ENCODE measurements at places on chromosomes 4 and X.

DNA sequence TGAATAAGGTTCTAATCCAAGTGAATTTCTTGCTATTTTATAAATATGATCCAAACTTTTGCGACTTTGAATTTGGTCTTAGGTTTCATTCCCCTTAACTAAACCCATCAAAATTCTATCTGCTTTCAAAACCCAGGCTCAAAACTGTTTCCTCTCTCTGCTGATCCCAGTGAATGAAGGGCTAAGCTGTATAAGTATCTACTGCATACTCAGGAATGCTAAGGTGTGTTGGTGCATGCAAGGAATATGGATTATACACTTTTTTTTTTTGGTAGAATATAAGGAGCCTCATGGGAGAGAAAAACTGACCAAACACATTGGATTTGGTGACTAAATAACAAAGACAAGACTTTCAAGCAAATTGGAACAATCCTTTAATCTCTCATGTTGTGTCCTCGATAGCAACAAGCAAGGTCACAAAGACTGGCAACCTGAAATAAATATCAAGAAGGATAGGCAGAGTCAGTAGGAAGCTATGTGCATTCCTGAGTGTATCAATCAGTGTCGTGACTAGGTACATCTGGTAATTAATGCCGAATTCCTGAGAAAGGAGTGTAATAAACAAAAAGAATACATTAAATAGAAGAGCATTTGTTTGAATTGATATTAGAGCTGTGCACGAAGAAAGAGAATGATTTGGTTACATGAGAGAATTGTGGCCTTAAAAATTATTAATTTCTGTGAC lies 74.3 kb upstream of the KCTD8 start:
- no peak for DNase-seq

DNA sequence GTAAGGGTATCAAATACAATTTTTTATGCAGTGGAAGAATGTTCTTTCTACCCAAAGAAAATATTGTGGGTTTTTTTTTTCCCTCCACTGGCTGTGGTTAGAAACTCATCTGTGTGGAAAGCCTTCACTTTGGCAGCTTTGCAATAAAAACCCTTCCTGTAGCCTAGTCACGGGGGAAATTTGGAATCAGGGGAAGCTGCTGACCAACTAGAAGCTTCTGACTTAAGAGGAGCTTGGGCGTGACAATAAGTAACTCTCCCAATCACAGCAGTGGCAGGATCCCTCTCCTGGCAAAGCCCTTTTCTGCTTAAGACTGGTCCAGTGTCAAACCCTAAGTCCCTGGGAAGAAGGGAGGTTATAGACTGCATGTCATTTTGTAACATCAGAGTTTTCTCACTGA lies 87.9 kb downstream of the LRRC66 start:
- no peak for DNase-seq

- DNase-seq = no peak
Observed at GRCh38 chrX:131827935-131828334, 195.2 kb upstream of the STK26 start.

DNA sequence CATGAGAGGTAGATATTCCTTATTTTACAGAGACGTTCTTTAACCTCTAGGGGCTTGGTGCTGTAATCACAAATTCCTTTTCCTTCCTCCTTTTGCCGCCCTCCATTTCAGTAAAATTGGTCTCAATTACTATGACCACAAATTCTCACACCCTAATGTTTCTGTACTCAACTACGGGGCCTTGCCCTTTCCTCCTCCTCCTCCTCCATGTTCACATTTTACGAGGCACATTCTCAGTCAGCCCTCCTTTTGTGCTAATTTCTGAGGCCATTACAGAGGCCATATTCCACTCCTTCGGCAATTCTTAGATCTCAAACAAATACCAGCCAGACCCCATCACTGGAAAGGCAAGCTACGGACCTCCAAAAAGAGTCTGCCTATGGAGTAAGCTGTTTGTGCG lies 92.1 kb downstream of the SH3KBP1 start:
- no peak for DNase-seq

- DNase-seq = no peak
Observed at GRCh38 chrX:140360284-140360683, 144.6 kb downstream of the SOX3 start.

GRCh38 chr4:10179957-10180602 lies 63.5 kb upstream of the WDR1 start:
- DNase-seq = no peak

DNA sequence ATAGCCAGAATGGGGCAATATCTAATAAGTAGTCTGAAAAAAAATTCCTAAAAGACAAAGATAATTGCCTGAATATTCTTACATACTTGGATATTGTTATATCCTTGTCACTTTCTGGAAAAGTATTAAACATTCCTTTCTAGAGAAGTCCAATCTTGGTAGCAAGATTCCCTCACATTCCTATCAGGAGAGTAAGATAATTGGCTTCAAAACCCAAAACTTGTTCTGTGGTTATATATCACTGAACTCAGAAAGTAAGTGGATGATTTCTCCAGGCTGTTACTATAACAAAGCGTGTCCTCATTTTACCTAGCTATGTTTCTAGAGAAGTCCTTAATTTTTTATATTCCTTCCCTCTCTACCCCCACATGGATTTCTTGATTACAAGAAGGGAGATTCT lies 46.0 kb upstream of the TEX13A start:
- no peak for DNase-seq

- DNase-seq = no peak
Observed at GRCh38 chr4:10019521-10020051, 1.7 kb downstream of the SLC2A9 start.

GRCh38 chr4:2950221-2950989 lies 12.8 kb downstream of the NOP14 start:
- DNase-seq = no peak

GRCh38 chrX:15750611-15751154 lies 12.6 kb downstream of the CA5B start:
- DNase-seq = no peak

DNA sequence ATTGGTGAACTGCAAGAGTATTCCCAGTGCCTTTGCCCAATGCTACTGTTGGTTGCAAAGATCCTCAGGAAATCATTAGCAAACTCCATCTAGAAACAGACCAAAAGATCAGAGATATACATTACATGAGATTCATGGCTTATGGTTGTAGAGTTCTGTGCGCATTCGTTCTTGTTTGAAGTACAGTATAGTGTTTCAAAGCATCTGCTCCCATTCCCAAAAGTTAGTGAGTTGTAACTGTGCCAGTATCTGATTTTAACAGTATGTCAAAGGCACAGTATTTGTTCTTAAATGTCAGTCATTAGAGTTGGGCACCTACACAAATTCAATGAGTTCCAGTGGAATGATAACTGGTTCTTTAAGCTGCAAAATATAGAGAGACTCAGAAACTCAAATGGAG lies 314.7 kb upstream of the ATOH1 start:
- no peak for DNase-seq

GRCh38 chrX:21730026-21730425 lies 27.9 kb downstream of the SMPX start:
- no peak for DNase-seq

DNA sequence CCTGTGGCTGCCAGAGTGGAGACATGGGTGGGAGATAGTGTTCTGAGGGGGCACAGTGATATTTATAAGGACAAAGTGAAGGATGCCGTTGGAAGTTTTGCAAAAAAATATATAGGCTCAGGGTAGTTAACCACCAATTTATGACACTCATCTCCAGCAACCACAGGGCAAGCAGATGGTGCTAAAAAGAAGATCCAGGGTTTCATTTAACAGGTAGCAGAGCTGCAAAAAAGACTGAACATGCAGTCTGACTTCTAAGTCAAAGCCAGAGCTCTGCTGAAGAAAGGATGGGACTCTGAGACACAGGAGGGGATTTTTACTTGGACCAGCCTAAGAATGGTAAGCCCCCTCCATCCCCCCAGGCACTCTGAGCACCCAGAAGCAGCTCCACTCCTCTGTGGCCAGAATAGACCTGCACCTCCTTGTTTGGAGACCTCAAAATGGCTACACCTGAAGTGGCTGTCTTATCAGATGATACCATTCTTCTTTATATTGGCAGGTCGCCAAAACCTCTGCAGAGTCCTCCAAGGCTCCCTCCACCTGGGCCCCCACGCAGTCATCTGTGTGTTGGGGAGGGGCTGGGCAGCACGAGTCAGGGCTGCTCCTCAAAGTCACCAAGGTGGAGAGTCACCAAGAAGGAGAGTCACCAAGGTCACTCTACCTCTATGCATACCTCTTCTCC lies 161.4 kb upstream of the FAM9B start:
- no peak for DNase-seq

DNA sequence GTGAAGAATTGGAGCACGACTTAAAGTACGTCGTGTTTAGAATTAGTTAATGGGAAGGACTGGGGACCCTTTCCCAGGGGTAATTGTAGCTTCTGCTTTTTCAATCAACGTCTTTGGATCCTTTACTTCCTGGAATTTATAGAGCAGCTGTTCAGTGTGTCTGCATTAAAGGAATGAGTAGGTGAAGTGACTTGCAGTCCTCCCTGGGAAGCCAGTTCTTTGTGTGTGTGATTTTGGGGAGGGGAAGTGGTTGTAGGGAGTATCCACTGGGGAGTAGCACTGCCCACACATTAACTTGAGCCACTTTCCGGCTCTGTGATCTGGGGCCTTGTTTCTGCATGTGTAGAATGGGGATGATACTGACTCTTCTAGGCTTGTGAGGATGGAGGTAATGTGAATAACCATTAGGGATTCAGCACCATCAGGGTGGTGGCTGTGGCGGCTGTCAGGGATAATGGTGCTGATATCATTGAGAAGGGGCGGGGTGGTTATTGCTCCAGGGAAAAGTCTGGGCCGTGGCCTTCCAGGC lies 54.7 kb downstream of the TMEM131L start:
- no peak for DNase-seq

GRCh38 chr4:183229397-183229796 lies 90.7 kb downstream of the CLDN22 start:
- DNase-seq = no peak

DNA sequence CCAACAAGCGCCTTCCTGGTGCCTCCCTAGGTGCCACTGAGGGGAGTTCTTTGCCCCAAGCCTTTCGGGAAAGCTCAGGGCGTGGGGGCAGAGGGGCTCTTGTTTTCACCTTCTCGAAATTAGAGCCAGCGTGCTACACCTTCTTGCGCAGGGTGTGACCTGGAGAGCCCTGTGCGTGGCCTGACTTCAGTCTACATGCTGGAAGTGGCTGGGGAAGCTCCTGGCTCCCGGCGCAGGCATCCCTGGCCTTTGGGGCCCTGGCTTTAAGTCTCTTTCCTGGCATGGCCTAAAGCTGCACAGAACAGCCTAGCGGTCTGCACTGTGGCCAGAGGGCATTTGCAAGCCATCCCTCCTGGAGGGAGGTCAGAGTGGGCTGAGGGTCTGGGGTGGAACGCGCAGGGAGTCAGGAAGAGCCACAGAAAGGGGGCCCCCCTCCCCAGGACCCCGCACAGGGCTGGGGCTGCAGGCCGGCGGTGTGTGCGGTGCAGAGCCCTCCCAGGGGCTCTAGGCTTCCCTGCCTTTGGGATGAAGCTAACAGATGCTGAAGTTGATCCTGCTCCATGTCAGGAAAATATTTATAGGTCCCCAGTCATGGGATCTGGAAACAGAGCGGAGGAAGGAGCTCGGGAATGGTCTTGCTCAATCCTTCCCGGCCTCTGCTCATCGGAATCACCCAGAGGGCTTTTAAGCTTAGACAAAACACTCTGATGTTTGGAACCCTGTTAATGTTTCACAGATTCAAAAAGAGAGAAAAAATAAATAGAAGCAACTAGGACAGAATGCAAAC lies 781 bp upstream of the SPON2 start:
- no peak for DNase-seq

DNA sequence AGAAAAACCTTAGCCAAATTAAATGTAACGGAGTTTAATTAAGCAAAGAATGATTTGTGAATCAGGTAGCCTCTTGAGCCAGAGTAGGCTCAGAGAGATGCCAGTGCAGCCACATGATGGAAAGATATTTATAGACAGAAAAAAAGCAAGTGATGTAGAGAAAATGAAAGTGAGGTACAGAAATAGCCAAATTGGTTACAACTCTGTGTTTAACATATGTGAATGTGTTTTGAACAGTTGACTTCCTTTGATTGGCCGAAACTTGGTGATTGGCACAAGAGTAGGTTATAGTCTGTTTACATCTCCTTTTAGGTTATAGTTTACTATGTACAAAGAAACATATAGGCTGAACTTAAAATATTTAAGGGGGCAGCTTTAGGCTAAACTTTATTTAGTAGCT lies 459.9 kb upstream of the BOD1L1 start:
- no peak for DNase-seq

- DNase-seq = no peak
Observed at GRCh38 chrX:105882581-105883275, 60.4 kb downstream of the NRK start.

DNA sequence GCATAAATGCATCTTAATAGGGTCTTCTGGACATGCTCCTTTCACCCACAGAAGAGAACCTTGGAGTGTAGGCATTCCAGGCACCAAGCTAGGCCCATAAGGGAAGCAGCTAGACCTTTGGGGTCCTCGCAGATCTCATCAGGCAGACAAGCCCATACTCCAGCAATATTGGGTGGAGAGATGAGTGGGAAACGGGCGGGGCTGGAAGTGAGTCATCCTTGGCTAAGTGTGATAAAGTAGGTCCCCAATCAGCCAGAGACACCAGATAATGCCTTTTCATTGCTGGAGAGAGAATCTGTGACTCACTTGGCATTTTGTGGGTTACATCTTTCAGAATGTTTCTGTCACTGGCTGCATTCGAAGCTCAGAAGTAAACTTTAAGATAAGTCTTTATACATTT lies 133.3 kb upstream of the MBNL3 start:
- no peak for DNase-seq

DNA sequence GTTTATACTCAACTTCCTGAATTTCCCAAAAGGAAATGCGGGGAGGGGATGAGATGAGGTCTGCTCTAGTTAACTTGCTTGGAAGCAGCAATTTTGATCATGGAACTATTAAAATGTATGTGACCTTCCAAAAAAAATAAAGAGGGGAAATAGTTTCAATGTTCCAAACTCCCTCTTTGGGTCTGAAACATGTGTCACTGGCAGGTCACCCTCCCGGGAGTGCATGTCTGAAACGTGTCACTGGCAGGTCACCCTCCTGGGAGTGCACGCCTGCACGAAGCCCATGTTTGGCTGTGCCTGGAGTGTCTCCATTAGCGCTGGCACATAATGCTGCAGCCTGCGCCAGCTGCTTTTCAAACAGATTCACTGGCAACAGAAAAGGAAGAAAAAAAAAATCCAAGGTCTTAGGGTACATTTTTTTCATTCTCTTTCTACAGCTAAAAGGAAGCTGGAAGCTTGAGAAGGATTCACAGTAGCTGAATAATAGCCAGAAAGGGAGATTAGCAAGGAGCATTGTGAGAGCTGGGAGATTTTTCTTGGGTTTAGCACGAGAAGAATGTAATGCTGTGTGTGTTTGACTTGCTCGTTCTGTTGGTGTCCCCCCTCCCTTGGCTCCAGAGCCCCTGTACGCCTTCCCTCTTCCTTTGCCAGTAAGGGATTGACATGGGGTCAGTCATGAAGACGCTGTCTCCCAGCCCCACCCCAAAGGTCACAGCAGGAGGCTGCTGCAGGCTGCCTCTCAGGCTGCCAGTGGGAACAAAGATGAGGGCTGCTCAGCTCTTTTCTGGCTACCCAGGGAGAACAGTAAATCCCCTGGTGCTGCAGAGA lies 39.2 kb upstream of the TLR3 start:
- no peak for DNase-seq

- no peak for DNase-seq
Observed at GRCh38 chr4:174248407-174248806, 35.1 kb downstream of the FBXO8 start.

Measured in 8988T (cell line).